ENCODE measurements at places on chromosomes 2 and 18.

DNA sequence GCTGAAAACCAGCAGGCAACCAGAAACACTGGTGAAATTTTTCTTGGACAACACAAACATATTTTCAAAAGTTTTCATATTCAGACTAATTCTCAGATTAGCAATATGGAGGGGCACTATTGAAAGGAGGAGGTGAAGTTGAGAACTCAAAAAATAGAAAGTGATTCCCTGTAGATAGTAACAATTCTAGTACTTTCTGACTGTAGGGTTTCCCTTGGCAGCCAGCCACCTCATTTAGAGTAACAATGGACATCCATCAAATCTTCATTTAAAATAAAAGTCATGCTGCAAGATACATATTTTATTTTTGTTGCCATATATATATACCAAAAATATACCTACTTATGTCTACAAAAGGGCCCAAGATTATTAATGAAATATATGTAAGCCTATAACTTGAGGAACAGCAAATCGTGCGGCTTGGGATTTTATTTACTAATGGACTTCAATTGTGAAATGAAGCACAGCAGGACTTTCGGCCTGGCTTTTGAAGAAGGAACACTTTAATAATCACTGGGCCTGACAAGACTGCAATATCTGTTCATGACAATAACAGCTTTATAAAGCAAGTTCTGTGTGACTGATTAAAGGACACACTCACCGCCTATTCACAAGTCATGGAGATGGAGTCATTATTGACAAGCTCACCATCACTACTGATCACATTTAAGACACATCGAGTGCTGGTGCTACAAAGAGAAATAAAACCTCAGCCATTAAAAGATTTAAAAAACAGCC is 6.8 kb upstream of the NR4A2 start:
- DNase-seq = no peak

- no peak for DNase-seq
These were observed 744 bp downstream of the POU3F3 start for GRCh38 chr2:104854498-104855220.

DNA sequence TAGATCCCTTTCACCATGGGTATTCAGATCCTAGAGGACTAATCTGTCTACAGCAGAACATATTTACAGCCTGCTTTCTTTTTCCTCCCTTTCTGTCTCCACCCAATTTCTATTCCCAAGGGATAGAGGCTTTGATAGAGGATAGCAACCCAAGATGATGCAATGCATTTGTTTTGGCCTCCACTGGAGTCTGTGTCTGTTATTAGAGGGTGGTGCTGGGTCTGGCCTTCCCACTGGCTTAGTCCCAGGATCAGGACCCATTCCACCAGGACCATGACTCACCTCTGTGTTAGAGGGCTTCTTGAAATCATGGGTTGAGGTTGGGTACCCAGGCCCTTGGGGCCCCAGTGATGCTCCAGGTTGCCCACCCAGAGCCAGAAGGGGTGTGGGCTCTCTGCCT is 239.7 kb upstream of the TNP1 start:
- no peak for DNase-seq

DNA sequence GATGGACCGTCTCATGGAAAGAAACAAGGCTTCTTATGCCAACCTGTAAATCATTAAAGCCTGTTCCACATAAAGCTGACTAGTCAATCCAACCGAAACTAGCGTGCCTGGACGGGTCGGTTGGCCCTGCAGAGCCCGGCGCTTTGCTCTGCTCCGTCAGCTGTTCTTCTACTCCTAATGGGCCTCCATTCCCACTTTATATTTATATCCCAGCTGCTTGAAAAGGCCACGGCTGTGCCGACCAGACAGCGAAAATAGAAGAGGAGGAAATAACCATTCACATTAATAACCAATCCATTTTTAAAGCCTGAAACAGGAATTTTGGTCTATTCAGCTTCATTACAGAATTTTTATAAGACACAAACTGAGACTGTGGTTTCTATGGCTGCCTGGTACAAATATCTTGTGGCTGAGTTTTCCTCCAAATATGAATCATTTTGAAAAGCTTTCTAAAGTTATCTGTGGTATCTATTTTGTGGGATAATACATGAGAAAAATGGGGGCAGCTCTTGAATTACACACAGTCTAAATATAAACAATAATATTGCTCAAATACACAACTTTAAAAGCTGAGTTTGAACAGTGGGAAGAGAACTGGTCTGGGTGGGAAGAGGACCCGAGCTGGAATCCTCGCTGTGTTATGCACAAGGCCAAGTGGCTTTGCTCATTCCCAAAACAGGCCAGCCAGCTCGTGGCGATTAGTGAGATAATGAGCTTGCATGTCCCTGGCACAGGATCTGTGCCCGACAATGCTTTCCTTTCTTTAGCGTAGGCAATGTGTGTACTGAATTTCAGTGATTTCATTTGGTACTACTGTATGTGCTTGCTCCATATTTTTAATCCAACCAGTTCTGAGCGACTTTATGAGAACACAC is 10.5 kb upstream of the FAM124B start:
- DNase-seq = no peak

GRCh38 chr2:175880-176820 is 87.7 kb downstream of the SH3YL1 start:
- peak; percentile 16 for DNase-seq

DNA sequence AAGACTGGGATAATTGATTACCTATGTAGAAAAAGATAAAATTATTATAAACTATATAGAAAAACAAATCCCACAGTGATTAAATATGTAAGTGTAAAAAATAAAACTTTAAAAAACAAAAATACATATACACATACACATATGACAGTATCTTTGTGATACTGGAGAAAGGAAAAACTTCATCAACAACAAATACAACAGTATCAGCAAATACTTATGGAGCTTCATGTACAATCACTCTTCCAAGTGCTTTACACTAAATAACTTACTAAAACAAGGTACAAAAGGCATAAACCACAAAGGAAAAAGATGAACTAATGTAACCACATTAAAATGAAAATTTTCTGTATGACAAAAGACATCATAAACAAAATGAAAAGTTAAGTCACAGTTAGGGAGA is 24.1 kb upstream of the GFPT1 start:
- no peak for DNase-seq

GRCh38 chr2:100544911-100545596 is 17.7 kb upstream of the PDCL3 start:
- no peak for DNase-seq

GRCh38 chr2:9107168-9108025 is 99.2 kb upstream of the ASAP2 start:
- DNase-seq = no peak

DNA sequence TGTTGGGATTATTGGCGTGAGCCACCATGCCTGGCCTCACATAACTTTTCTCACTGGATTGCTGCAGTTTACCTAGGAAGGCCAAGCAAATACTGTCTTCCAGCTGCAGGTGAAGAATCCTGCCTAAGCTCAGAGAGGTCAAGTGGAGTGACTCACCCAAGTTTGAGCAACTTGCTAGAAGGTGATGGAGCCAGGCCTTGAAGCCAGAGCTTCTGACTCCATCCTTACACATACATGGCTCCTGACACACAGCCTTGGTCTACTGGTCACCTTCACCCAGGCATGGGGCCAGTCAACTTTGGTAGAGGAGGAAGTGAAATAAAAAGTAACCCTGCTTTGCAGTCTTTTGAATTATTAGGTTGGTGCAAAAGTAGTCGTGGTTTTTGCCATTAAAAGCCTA is 93.5 kb downstream of the VWA3B start:
- no peak for DNase-seq

GRCh38 chr2:37713258-37713700 is 41.8 kb upstream of the CDC42EP3 start:
- DNase-seq = no peak

- no peak for DNase-seq
These were observed 816.4 kb downstream of the SOCS6 start for GRCh38 chr18:71105078-71105819.

- no peak for DNase-seq
These were observed 639 bp downstream of the EPB41L3 start for GRCh38 chr18:5543036-5543680.

GRCh38 chr2:99152199-99152895 is 2.4 kb downstream of the TSGA10 start:
- DNase-seq = no peak

DNA sequence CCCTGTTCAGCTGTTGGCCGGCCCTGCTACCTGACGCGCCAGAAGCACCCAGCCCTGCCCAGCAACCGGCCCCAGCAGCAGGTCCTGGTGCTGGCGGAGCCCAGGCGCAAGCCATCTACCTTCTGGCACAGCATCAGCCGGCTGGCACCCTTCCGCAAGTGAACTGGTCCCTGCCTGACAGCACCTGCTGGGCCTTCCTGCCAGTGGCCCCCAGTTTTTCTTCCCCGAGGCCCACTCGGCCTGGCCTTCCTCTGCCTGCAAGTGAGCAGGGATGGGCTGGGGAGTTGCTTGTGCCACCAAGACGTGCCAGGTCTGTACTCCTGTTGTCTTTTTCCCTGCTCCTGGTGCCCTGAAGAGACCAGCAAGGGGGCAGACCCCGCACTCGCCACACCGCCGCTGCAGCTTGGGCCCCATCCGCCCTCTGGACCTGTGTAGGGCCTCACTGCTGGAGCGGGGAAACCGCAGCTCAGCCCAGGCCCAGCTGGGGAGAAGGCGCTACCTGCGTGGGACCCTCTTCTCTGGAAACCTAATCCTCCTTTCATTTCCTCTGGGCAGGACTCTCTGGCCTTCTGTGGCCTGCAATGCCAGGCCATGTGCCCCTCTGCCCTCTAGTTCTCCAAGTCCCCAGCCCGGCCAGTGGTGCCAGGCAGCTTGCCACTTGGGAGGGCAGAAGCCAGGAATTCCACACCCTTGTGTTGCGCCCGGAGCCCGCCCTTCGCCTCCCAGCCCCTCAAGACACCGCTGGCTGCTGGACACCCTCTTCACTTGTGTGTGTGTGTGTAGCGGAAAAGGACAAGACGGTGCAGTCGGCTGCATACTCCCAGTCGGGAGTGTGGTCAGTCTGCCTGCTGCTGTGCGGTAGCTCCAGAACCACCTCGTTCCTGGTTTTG is 47.0 kb downstream of the FAM168B start:
- DNase-seq = no peak

DNA sequence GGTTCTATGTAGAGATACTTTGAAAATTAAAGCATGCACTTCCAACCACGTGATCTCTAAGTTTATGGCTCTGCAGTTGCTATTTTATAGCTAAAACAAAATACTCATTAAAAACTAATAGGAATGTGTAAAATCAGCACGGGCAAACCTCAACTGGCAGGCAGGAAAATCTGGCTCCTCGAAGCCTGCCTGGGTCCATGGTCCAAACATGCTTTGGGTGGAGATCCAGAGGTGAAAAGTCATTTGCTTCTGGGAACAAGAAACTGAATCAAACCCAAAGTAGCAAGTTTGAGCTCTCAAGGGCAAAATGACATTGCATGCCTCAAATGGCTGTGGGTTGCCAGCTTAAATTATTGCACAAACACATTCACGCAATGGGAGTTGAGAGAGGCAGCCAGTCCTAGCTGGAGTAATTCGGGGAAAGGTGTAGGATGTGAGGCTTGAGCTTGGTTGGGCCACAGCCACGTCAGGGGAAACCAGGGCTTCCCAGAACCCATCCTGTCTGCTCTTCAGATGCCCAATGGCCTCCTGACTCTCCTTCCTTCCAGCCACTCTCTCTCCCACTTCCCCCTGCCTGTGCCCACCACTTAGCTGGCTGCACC is 75.2 kb upstream of the LCLAT1 start:
- DNase-seq = no peak

- DNase-seq = no peak
These were observed 48.7 kb downstream of the CAVIN2 start for GRCh38 chr2:191797942-191798876.

DNA sequence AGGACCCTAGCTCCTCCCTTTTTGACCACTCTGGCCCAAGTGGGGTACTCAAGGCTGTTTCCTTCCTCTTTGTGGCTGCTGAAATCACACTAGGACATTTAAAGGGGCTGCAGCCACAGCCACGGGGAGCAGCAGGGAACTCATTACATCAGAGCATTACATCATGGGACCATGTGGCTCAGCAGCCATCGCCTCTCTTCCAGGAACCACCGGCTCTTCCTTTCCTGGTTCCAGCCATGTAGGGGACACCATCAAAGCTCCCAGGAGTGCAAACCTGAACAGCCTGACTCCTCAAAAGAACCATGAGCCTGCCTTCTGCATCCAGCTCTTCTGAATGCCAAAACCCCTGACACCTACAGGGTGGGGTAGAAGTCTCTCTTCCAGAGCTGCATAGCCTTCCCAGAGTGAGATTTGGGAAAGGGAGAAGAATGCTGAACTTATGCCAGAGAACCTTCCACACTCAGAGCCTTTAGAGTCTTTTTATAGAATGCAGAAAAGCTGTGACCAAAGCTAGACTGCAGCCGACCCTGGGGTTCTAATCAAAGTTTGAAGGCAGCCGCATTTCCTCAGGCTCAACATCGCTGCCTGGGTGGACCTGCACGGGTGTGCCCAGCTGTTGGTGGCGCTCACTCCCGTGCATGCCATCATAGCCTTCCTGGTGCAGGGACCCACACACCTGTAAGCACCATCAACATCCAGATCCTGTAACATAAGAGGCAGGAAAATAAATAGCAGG is 121.7 kb downstream of the KLHL29 start:
- no peak for DNase-seq

- DNase-seq = no peak
These were observed 278.4 kb downstream of the LRRTM1 start for GRCh38 chr2:80026040-80026729.

- DNase-seq = no peak
These were observed 13.1 kb upstream of the NAB1 start for GRCh38 chr2:190635781-190636180.

GRCh38 chr2:47488870-47489584 is 86.1 kb downstream of the MSH2 start:
- DNase-seq = no peak

Data from stimulated activated CD4-positive, alpha-beta T cell treated with anti-CD3 and anti-CD28 coated beads, Interleukin-1b, Interleukin-23, amount 100 ng/mL, for 4 hours (primary cell).